ENCODE measurements at places on chromosomes 4 and X.

GRCh38 chr4:6386091-6386490 lies 86.3 kb downstream of the PPP2R2C start:
- no peak for DNase-seq

DNA sequence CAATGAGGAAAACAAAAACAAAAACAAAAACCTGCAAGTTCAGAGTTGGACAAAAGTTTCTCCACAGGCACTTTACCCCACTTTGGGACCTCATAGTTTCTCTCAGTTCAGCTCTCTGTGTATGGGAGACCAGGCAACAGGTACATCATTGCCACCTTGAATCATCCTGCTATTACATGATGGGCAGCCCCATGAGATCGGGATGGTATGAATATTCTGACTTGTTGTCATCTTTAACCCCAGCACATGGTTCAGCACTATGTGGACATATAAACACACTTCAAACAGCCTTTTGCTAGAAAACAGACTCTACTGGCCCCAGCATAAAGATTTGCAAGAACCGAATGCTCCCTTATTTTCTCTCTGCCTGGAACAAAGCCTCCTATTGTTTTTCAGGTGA lies 176.9 kb upstream of the SCML1 start:
- DNase-seq, result no peak

- no peak for DNase-seq
Measured at GRCh38 chrX:100098660-100099375, 311.3 kb downstream of the PCDH19 start.

GRCh38 chrX:45758319-45758718 lies 557.6 kb upstream of the DIPK2B start:
- DNase-seq, result no peak
